ENCODE measurements at places on chromosomes 3 and 15.

GRCh38 chr3:157232141-157232540 is 72.2 kb upstream of the CCNL1 start:
- no peak for DNase-seq

DNA sequence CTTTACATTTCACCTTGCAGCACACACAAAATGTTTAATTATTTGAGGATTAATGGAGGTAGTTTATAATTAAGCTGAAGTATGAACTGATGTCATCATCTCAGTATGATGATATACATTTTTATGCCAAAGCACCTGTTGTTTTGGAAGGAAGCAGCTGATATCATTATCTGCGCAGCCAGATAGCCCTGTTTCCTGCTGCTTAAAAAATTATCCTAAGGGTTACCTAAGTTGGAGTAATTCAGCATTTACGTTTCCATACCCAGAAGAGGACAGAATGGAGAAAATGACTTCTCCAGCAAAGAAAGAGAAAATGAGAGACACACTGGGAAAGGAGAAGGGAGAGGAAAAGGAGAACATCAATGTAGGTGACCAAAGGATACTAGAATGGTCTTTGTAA is 370.3 kb upstream of the PLSCR5 start:
- no peak for DNase-seq

- peak; percentile 60 for DNase-seq
Observed at GRCh38 chr15:59492389-59493377, 54.7 kb downstream of the FAM81A start.

- no peak for DNase-seq
Observed at GRCh38 chr3:42088803-42089530, 2.2 kb upstream of the TRAK1 start.

DNA sequence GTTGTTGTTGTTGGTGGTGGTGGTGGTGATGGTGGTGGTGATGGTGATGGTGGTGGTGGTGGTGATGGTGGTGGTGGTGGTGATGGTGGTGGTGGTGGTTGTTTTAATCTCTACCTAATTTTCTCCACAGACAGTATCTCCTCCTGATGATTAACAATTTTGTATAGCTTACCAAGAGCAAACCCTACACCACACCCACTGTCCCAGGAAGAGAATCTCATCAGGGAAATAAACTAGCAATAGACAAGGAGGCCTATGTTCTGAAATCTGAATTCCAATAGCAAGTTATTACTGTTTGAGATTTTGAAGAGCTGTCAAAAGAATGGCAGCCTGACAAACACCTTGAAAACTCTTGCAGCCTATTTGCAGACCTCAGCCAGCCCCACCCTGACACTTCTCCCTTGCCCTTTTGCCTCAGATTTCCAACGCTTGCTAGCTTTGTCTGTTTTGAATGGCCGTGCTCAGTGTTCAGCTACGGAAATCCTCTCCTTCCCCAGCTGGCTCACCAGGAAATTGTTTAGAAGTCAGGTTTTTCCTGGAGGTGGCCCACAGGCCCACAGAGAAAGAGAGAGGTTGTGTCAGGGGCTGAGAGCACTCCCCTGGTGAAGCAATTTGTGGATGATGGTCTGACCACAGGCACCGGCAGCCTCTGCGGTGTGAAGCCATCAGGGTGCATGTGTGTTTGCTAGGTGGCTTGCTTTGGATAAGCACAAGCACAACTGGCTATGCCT is 101.6 kb downstream of the MAGI1 start:
- DNase-seq, result no peak

DNA sequence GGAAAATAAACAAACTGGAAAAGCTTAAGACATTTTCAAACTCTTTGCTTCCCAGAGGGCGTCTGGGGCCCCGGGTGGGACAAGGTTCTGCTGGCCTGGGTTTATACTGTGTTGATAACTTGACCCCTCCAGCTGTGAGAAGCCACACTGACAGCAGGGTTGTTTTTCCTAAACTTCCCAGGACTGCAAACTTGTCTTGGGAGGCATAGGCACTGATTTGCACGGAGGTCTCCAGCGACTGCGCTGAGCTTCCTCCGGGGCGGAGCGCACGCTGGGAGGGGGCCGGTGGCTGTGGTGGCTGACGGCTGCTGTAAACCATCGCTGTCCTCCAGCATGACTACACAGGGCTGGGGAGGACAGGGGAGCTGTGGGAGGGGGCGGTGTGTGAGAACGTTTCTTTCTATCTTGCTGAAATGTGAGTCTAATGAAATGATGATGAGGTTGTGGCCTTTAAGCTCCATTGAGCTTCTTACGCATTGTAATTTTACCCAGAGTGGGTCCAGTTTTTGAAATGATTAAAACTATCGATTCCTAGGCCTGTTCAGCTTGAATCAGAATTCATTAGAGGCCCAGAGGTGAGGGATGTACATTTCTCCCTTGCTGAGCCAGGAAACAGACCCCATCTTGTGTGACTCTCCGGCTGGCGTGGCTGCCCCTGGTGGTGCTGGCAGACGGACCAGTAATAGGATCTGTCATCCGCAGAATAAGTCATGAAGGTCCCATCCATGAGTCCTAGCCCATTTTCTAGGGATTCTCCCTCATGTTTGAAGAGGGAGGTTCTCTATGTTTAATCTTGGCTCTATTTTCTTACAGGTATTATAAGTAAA is 40.5 kb upstream of the VPS8 start:
- peak; percentile 60 for DNase-seq

Data from nephron progenitor cell (in vitro differentiated cells).